ENCODE measurements at places on chromosomes 16 and 17. TPM values are rescaled to one million over a fixed set of nuclear protein-coding genes. Genes with fewer than 3 reads are reported as not detected.
A peak's percentile ranks its signal among the peaks of the same experiment; 100 is the strongest.

DNA sequence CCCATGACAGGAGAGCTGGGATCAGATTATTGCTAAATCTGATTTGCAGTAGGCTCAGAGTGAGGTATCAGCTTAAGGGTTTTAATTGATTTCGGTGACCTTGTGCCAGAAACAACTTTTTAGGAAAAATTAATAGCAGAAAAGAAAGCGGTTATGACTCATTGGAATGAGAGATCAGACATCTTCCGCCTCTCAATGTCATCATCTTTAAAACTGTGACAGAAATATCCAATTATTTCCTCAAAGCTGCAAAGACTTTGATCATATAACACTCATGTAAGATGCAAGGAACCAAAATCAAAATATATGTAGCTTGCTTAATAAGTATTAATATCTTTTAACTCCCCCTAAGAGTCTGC is 190.1 kb upstream of the FOXF1 start:
- DNase-seq, result no peak

GRCh38 chr17:8741771-8742170 is 2.9 kb downstream of the CCDC42 start:
- no peak for DNase-seq

- peak; percentile 57 for DNase-seq
Observed at GRCh38 chr17:49434821-49435670, 20.4 kb upstream of the PHB1 start.

DNA sequence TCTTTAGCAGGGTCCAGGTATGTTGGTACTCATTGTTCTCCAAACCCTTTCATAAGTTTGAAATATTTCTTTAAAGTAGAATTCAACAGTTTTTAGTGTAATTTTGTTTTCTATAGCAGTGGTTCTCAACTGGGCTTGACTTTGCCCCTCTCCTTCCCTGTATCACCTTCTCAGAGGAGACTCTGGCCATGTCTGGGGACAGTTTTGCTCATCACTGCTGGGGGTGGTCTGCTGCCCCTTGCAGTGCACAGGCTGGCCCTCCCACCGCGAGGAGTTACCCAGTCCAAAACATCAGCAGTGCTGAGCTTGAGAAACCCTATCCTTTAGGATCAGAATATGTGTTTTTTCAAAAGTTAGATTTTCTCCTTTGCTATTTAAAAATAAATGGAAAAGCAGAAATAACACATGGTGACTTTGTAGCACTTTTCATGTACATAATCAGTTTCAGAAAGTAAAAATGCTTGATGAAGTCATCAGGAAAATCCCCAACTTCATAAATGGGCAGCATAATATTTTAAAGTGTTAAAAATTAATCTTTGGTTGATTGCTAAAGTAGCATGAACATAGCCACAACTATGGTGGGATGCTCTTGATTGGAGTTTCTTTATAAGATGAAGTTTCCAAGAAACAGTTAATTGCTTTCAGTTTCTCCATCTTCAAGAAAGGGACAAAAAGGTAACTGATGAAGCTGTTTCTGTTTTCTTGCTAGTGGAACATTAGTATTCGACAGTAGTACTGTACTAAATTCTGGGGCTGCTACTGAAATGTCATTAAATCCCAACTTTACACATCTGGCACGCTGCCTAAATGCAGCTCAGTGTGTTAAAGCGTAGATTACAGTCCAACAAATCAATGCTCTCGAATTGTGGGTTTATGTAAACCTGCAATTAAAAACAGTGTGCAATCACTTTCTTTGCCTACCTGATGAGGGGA is 70.3 kb downstream of the NETO2 start:
- no peak for DNase-seq

- no peak for DNase-seq
Observed at GRCh38 chr17:50963139-50963538, 97.0 kb upstream of the TOB1 start.

DNA sequence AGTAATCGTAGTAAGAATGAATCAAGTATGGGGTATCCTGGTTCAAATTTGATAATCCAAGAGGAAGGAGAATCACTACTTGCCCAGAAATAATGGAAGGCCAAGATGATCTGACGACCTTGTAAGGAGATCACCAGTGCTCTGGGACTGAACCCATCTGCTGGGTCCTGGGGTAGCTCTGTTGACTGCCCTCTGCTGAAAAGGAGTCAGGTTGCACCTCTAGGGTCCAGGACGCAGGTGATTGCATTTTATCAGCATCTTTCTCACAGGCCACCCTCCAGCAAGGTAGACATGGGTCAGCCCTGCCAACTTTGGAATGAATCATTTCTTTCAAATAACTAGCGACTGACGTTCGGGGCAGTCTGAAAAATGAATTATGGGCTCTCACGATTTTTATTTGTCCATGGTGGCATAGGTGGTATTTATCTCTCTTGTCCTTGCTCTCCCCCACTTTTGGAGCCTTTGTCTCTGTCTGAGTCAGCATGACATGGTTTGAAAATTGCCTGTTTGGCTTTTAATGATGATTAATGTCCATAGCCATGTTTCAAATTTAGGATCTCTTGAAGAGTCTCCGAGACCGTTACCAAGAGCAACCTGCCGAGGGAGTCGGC is 163.7 kb downstream of the MSI2 start:
- DNase-seq, result no peak

The TLE7 gene
- not detected for total RNA-seq

GRCh38 chr16:86388976-86389375 is 121.4 kb upstream of the FOXF1 start:
- no peak for DNase-seq

The ODAD4 gene
- 0.56 TPM for total RNA-seq

The TNRC6C gene
- total RNA-seq, result 63.8 TPM

DNA sequence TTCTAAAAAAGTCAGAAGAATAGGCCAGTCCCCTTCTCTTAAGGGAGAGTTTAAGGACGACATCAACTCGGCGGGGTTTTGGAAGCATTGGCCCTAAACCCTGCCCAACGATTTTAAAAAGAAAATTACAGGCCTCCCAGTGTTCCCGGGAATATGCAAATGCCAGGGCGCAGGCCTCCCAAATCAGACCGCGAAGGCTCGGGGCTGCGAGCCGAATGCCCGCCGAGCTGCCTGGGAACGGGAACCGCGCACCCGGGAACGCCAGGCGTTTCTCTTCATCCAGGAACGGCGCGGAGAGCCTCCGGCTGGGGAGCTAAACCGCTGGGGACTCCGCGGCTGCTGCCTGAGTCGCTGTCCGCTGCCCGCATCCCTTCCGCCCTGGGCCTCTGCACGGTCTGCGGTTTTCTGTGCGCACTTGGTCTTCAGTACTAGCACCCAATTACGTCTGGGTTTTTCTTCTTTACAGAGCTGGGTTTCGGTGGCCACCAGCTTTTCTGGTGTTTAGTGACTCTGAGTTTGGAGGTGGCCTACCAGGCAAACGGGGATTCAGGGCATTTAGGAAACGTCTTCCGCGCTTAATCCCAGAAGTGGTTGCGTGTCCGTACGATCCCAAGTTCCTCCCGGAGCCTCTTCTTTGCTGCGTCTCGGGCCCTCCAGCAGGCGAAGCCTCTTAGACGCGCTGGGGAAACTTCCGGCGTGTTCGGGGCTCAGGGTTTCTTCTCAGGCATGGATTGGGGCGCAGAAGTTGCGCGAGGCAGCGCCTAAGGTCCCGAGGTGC is 5.7 kb downstream of the IRX5 start:
- peak; percentile 37 for DNase-seq

The GLTPD2 gene
- not detected for total RNA-seq

The NLRP1 gene
- total RNA-seq, result 141 TPM

The FSCN2 gene
- total RNA-seq, result 6.3 TPM

The HS3ST2 gene
- not detected for total RNA-seq

DNA sequence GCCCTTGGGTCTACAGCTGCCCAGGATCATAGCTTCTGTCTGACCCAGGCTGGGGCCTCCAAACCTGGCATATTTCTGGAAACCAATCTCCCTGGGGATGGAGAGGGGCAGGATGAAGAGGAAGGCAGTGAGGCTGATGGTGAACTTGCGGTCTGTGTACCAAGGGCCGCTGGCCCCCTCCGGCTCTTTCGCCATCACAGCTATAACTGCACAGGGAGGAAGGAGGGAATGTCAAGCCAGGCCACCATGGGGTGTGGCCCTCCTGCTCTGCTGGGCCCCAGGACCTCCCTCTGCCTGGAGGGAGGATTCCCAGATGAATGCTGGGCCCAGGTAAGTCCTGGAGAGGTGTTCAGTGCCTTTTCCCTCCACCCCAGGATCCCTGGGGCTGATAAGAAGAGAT is 6.3 kb downstream of the SLC38A7 start:
- no peak for DNase-seq

The PLA2G10 gene
- not detected for total RNA-seq

The CACNA1H gene
- 0.07 TPM for total RNA-seq

GRCh38 chr17:49783071-49783715 is 5.3 kb upstream of the KAT7 start:
- no peak for DNase-seq

DNA sequence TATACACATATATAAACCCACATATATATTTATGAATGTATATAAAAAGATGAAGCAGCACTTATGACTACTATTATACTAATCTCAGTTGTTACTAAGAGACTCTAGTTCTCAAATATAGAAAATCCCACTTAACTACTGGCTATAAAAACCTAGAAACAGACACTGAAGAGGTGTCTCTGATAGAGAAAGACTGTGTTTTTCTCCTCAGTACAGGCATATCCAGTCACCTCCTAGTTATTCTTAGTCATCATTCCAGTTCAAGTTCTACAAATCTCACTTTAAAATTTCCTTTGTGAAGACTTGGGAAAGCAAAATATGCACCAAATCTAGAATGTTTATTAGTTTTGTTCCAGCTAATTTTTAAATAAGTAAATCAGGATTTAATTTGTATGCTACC is 93.9 kb downstream of the STH start:
- no peak for DNase-seq

DNA sequence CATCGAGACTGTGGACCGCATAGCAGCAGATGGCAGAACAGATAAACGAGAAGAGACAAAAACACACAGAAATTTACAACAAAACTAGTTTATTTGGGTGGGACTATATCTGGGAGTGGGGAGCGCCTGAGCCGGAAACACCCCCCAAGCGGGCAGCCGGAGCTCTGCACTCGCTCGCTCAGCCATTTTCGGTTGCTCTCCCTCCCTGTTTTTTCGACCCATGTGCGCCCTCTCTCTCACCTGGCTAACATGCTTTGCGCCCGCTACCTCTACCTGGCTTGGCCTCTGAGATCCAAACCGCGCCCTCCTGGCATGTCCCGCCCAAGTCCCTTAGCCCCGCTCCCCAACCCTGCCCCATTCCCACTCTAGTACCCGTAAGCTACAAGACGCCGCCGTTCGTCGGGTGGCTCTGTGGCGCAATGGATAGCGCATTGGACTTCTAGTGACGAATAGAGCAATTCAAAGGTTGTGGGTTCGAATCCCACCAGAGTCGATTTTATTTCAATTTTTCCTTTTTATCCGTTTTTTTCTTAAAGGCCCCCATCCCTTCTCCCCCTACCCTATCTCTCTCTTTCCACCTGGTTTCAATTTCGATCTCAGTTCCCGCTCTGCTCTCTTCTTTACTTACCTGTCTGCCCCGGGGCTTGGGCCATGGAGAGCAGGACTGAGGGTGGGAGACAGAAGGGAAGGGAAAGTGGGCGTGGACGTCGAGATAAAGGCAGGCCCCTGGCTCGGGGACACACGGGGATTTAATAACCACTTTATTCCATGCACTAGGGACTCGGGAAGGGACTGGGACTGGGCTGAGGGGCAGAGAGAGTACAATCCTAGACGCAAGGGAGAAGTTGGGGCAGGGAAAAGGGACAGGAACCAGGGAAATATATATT is 2.4 kb upstream of the ALOXE3 start:
- no peak for DNase-seq

DNA sequence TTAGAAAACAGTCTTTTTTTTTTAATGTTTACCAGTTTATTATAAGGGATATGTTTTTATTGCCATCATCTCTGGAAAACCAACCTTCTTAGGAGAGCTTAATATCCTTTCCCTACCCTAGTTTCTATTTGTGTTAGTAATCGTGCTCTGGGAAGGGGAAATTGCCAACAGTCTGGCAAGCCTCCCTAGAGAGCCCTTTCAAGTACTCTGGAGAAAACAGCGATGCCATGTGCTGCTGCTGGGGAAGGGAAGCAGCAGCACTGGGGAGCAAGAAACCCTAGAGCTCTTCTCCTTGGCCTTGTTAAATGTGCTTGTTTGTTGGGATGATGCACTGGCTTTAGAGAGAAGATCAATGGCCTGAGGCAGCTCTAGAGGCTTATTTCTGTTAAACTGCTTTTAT is 10.3 kb downstream of the RETREG3 start:
- no peak for DNase-seq

DNA sequence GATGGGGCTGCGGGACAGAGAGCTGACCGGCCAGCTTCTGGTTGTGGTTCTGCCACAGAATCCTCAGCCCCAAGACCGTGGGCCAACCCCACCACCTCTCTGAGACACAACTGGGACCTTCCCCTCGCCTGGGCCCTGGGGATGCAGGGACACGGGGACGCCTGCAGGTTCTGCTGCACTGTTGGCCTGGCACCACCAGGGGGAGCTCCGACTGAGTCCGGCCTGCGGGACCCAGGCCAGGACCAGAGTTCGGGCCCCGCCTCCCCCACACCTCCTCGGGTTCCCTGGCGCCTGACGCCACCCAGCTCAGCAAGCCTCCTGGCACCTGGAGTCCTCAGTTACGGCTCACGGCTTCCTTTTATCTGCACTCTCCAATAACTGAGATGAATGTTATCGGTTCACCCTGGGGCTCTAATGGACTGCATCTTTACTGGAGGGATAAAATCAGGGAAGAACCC is 27.3 kb downstream of the TBC1D16 start:
- peak; percentile 83 for DNase-seq

DNA sequence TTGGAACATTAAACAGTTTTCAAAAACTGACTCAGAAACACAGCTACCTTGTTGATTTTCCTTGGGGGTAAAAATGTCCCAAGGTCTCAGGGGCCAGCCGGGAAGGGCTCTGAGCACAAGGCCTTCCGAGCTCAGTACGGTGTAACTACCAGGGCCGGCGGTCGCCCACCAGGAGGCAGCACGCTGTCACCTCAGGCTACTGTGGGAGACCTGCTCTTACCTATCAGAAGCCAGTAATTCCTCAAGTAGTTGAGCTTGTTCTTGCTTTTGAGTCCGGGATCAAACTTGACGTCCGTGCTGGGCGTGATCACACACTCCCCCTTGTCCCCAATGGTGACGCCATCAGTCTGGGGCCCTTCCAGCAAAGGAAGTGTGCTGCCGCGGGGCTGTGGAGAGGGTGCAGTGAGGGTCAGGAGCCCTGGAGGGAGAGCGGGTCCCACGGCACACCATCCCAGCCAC is 43.4 kb upstream of the ICAM2 start:
- DNase-seq, result peak; percentile 43
